ENCODE measurements at places on chromosomes 3 and 15.
A peak's percentile ranks its signal among the peaks of the same experiment; 100 is the strongest.

DNA sequence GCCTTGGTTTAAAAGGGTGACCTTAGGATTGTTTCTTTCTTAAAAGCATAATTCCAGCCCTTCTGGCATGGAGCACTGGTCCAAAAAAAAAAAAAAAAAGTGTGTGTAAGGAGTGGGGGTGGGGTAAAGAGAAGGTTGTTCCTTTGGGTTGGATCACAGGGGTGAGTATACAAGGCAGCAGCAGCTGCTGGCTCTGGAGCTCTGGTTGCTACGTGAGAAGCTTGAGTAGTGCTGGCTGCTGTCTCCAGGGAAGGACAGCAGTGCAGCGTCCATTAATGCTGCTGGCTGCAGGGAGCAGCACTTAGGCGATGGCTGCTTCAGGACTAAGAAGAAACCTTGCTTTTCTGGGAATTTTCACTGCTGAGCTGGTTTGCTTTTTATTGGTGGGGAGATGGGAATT lies 2.3 kb downstream of the SETD5 start:
- DNase-seq, result no peak

- no peak for DNase-seq
These were observed 46.4 kb upstream of the TRPM1 start for GRCh38 chr15:31147944-31148296.

DNA sequence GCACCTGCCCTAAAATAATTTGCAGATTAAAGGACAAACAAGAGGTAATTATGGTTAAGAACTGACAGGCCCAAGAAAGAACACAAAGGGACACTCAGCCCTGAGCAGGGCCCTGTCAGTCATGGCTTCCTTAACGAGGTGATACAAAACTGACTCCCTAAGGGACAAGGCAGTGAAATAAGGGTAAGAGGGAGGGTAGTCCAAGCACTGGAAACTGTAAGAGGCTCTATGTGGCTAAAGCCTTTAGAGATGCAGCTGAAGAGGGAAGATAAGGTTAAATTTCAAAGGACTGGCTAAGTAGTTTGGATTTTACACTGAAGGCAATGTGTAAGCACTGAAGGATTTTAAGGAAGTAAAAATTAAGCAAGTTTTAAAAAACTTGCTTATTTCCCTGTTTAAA lies 3.9 kb downstream of the ATR start:
- DNase-seq, result no peak

DNA sequence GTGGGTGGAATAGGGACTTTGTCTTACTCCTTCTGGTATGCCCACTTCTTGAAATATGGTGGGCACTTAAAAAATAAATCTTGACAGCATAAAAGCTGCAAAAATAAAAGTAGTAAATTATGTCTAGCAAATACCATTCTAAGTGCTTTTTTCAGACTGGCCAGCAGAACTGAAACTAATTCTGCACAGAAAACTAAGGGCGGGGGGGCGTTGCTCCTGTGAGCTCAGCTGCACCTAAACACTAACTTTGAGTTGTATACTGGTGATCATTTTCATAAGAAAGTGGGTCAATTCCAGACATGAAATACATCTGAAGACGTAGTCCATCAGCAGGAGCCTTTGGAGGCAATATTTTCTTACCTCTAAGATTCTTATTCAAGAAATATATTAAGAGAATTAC lies 114.8 kb downstream of the WDR76 start:
- DNase-seq, result no peak

GRCh38 chr15:93252780-93253179 lies 163.8 kb upstream of the RGMA start:
- DNase-seq, result no peak

GRCh38 chr3:100087198-100087597 lies 27.1 kb downstream of the FILIP1L start:
- DNase-seq, result no peak

DNA sequence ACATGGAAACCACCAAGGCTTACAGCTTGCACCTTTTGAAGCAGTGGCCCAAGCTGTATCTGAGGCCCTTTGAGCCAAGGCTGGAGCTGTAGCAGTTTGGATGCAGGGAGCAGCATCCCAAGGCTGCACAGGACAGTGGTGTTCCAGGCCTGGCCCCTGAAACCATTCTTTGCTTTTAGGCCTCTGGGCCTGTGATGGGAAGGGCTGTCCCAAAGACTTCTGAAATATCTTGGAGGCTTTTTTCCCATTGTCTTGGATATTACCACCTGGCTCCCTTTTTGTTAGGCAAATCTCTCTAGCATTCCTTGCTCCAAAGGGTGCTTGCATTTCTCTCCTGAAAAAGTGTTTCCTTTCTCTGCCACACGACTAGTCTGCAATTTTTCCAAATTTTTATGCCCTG lies 302.8 kb upstream of the MDFIC2 start:
- no peak for DNase-seq

DNA sequence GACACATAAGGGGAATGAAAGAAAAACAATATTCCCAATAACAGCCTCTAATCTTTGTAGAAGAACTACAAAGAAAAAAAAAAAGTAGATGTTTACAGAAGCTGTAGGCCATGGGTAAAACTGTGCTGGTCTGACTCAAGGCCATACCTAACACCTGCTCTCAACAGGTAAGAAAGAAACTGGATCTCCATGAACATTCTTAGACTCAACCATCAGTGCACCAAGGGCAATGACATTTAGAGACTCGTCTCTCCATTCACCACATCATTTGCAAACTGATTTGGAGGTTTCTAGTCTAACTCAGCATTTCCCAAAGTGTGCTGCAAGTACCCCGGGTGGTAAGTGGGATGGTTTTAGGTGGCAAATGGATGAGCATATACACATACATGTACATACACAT lies 164.2 kb downstream of the FOXP1 start:
- no peak for DNase-seq

DNA sequence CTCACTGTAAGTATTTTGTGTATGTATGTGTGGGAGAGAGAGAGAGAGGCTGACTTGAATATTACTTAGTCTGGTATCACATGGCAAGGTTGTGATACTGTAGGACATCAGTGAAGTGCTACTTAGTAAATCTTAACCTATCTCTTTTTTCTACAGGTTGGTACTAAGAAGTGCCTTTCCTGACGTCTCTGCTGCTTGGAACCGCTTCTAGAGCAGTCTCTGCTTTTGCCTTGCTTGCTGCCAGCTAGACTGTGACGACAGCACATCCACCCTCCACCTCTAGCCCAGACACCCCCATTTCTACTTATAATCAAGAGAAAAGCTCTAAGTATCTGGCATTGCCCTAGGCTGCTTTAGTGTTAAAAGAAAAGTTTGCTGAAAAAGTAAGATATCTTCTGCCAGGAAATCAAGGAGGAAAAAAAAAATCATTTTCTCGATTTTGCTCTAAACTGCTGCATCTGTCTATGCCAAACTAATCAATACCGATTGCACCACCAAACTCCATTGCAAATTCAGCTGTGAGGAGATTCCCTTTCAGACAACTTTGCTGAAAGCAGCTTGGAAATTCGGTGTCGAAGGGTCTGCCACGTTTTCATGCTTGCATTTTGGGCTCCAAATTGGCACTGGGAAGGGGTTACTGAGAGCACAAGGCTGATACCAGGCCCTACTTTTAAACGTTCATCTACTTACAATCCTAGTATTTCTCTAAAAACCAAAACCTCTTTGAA lies 30.7 kb downstream of the MBNL1 start:
- peak; percentile 72 for DNase-seq

GRCh38 chr3:164451072-164451910 lies 627.0 kb downstream of the SI start:
- no peak for DNase-seq

DNA sequence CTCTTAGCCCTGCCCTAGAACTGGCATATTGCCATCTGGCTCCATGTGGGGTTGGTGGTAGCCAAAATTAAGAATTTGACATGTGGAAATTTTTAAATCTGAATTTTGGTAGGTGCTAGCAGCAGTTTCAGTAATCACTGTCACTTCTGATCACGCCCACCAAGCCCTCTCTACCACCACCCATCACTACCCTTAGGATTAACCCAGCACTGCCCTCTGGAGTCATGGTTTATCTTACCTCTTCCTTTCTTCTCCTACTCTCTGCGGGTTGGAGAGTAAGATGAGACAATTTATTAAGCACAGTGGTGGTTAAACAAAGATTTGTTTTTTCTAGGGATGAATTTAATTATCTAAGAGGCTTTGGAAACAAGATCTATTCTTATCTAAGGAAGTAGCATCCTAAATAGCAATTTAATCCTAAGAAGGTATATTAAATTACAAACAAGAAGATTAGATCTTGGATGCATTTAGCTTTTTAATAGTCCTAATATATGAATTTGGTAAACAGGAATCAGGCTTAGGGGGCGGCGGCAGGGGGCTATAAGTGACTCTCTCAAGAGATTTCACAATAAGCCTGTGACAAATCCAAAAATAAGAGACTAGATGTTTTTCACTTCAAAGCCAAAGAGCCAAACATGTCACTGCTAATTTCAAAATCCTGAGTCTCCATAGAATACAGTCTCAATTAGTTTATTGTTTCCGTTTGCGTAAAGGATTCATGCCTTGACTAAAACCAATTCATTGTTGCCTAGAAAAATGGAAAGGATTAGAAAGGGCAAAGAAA lies 498.4 kb upstream of the UBE2E2 start:
- DNase-seq, result no peak

DNA sequence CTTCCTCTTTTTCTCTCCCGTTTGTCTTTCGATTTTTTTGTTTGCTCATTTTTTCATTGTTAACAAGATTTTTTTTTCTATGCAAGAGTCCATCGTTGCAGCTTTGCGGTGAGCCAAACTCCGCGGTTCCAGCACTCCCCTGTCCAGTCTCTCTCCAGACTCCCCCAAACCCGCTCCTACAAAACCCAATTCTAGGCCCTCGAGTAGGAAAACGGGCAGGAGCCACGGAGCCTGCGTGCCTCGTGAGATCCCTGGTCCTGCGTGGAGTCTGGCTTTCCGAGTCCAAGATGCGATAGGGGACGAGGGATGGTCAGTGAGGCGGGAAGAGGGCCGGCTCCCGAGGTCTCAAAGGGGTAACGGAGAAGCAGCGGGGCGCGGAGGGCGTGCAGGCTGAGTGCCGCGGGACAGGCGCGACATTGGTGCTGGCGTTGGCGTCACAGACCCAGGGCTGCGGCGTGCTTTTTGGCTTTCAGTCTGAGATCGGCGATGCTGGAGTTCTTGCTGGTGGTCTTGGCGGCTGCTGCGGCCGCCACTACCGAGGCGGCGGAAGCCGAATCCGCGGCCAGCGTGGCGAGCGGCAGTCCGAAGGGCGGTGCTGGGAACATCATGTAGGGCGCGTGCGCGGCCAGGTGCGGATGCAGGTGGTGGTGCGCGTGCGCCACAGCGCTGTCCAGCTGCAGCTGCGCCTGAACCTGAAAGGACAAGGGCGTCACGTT lies 8.5 kb downstream of the SHOX2 start:
- DNase-seq, result peak; percentile 75

DNA sequence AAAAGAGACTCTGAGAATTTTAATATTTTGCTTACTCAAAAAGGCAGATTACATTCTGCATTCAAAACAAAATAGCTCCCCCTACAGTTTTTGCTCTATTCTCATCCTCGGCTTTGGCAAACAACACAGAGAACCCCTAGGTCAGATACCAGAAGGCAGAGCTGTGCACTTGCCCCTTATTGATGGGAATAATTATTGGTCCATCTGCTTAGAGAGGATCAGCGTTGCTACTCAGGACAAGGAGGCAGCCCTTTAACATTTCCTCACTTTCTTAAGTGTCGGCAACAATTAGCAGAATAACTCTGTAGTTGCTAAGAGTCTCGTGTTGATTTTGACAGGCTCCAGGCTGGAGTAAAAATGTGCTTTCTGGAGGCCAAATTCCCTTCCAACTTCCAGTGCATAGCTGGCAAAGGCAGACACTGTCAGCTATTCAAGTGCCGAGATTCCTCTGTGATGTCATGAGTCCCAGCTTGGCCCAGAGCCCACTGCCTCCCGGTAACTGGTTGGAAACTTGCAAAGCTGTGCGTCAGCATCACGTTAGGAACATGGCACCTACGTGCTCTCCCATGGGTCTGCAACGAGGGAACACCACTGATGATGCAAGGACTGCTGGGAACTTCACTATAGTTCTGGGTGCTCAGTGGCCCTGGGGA lies 482.7 kb upstream of the ADAMTS9 start:
- no peak for DNase-seq

GRCh38 chr3:130787422-130788068 lies 40.9 kb upstream of the PIK3R4 start:
- DNase-seq, result no peak

GRCh38 chr3:52317208-52318000 lies 1.3 kb downstream of the DNAH1 start:
- DNase-seq, result peak; percentile 72

DNA sequence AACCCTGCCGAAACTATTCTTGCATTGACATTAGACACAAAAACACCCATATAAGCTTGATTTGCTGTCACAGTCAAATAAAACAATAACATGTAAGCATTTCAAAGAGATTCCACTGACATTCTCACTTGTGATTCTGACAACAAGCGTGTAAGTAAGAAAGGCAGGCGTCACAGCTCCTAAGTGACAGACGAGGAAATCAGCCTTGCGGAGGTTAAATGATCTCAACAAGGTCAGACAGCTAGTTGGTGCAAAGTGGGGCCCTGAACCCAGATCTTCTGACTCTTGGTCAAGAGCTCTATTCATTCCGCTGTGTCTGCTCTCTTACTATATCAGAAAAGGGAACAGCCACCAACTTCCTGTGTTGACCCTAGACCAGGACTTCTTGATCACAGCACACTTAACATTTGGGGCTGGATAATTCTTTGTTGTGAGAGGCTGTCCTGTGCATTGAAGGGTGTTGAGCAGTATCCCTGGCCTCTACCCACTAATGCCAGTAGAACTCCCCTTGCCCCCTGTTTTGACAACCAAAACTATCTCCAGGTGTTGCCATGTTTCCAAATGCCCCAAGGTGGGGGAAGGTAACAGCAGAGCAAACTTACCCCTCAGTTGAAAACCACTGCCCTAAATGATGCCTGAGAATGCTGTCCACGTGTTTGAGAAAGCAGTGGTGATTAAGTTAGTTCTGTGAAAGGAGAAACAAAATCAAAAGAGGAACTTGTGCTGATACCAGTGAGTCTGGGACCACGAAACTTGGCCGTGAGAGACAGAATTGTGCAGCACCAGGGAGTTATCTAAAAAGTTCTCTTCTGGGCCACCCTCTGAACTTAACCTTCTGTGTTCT lies 86.1 kb downstream of the LIPC start:
- DNase-seq, result peak; percentile 14

DNA sequence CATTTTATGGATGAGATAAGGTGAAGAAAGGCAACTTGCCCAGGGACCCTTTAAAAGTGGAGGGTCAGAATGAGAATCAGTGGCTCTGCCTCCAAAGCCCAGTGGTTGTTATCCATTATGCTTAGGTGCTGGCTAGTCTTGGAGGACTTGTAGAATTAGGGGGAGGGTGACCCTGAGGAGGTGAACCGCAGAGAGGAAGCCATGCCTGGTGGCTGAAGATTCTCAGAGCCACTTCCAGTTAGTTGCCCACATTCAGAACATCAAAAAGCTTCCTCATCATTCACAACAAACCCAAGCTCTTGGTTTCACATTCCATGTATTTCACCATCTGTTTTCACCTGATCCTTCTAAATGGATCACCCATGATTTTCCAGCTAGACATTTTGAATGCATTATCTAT lies 11.2 kb downstream of the EBLN2 start:
- no peak for DNase-seq

DNA sequence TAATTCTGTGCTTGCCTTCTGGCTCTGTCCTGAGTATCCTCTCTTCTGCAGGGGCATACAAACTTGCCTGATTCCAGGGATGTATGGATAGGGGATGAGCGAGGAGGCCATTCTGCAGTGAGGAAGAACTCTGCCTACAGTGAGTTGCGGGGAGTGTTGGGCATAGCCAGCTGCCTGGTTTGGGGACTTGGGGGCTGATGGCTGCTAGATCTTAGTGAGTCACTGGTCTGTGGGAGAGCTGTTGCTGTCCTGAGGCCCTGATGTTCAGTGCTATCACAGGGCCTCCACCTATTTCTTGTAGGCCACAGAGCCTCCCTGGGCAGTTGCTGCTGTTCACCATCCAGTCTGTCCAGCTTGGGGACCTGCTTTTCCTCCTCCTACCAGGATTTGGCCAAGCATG lies 20.3 kb downstream of the CDAN1 start:
- DNase-seq, result no peak

All from central memory CD4-positive, alpha-beta T cell (primary cell).